ENCODE measurements at places on chromosomes 2 and 18.
A peak's percentile ranks its signal among the peaks of the same experiment; 100 is the strongest.

GRCh38 chr2:55587-56448 is 9.5 kb upstream of the FAM110C start:
- DNase-seq, result no peak

DNA sequence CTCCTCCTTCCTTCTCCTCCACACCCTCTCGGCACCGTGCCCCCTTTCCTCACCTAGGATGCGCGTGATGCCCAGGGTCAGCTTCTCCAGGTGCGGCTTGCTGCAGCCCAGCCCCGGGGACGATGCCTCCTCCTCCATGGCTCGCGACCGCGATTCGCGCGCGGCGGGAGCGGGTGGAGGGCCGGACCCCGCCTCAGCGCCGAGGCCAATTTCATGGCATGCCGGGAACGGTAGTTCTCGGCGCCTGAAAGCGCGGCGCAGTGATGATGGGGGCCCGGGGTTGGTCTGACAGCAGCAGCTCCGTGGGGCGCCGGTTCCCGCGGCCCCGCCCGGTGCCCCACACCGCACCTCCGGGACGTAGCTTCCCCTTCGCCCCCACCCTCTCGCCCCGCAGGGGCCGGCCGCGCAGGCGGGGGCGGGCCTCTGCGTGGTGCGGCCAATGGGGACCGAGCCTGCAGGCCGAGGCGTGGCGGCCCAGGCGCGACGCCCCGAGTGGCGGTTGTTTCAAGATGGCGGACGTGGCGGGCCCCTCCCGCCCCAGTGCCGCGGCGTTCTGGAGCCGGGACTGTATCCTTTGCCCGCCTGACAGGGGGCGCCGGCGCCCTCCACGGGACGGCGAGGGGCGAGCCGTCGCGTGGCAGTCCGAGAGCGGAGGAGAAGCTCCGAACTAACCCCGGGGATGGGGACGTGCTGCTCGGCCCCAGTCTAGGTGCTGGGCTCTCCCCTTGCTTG is at the start of the genes KIAA1328 and TPGS2:
TSS of gene KIAA1328 (plus strand) at position 498 of the 732 bp plus-strand sequence. CDS start at position 510, 12 bp downstream.
TSS of gene TPGS2 (minus strand) at position 373 of the 732 bp plus-strand sequence. CDS start at position 138, 235 bp downstream.
- peak; percentile 88 for DNase-seq

GRCh38 chr2:210224591-210224940 is 681 bp downstream of the ACADL start:
- DNase-seq, result peak; percentile 88

- DNase-seq, result no peak
Measured at GRCh38 chr2:5781679-5782078, 89.5 kb downstream of the SOX11 start.

- DNase-seq, result no peak
Measured at GRCh38 chr2:234289834-234290590, 206.9 kb downstream of the ARL4C start.

- no peak for DNase-seq
Measured at GRCh38 chr2:11482473-11483035, 16.6 kb upstream of the E2F6 start.

DNA sequence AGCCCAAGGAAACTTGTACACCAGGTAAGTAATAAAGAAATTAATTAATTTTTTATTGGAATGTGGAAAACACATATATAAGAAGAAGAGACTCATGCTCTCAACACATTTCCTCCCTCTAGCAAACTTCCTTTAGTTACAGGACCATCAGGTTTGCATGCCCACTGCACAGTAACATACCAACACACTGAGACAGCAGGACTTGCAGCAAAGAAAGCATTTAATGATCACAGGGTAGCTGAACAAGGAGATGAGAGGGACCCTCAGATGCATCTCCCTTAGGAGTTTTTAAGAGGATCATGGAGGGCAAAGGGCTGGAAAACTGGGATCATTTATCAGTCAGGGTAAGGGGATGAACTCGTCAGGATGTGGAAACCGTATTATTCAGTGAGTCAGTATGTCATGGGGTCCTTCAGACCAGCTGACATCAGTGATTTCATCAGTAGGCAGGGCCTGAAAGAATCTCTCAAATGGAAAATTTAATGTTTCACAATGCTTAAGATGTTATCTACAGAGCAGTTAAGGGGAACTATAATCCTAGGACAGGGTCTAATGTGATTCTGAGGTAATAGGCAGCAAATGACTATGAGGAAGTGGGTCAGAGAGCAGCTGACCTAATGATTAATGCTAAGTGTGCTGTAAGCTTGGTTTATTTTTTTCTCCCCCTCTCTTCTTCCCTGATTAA is 193.8 kb upstream of the RND3 start:
- no peak for DNase-seq

DNA sequence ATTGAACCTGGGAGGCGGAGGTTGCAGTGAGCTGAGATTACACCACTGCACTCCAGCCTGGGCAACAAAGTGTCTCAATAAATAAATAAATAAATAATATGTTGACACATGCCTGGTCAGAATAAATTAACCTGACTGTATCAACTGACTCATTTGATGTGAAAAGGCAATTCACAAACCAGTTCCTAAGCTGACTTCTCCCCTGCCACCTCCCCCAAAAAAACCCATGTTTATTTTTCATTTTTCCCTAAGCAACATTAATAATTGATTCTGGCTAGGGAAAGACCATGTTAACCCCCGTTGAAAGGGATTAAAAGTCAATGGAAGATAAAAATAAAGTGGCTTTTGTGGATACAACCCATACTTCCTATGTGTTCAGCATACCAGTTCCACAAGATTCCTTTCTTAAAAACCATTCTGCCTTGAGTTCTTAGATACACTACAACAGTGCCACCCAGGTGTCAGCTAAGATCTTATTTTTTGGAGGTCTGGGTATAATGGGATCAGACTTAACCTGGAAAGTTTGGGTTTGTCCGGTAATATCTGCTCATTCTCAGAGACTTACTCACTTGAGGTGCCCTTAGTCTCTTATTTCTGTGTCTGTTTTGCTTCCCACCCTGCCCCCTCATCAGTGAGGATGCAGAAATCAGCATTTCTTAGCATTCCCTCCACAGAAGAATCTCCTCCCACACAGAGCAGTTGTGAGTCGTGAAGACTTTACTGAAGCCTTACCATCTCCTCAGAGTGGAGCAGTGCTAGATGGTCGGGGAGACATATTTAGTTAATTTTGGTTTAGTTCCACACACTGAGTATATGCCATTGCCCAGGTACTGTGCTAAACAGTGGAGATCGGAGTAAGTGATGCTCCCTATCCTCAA is 10.1 kb upstream of the MCFD2 start:
- DNase-seq, result no peak

DNA sequence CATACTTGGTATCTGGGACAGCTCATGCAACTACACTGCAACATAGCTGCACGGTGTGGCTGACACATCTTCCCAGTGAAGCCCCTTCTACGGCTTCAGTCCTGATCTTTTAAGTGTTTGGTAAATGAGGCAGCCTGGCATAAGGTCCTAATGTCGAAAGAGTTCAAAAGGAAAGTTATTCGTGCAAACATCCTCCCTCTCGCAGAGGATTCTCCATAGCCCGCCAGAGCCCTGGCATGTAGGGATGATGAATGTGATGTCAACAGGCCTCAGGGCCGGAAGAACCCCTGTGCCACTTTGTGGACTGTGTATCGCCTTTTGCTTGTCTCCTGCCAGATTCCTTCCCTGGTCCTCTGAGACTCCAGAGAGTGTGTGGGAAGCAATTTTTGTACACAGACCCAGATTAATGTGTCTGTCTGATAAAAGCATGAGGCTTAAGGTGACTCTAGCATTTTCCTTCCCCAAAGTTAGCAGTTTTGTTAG is 88.5 kb downstream of the SOCS6 start:
- peak; percentile 61 for DNase-seq

- no peak for DNase-seq
Measured at GRCh38 chr2:33595385-33595784, 3.7 kb downstream of the FAM98A start.

GRCh38 chr2:227783404-227784138 is 30.1 kb upstream of the CCL20 start:
- DNase-seq, result no peak

GRCh38 chr2:185284696-185285095 is 453.9 kb upstream of the FSIP2 start:
- DNase-seq, result no peak

DNA sequence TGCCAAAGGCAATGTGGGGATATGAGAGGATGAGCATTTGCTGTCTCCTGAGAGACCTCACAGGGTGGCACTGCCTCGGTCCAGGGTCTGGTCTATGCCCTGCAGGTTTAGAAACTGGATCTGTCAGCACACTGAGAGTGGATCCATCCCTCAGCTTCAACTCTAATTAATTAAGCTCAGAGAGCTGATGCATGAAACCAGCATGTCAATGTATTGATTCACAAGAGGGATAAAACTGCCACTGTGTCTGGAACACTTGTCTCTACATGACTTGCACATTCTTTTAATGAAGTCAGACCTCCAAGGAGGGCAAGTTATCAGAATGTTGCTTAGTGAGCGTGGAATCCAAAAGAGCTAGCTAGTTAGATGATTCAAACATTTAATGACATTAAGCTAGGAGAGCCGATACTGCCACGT is 22.5 kb upstream of the POLE4 start:
- no peak for DNase-seq

DNA sequence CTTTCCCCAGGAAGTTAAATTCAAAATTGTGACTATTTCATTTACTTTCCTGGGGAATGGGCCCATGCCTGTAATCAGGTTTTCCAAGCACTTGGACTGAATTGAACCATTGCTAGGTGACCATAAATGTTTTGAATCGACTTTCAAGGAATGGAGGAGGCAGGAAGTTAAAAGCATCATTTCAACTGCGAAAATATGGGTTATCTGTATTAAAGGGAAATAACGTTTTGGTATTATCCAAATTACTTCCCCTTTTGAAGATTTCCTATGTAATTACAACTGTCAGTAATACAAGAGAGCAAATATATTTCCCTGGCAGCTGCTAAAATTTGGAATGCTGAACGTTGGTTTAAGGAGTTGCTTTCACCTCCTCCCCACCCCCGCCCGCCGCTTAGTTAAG is 19.0 kb downstream of the PNO1 start:
- no peak for DNase-seq

- no peak for DNase-seq
Measured at GRCh38 chr2:29495536-29496060, 380.4 kb downstream of the CLIP4 start.

- DNase-seq, result no peak
Measured at GRCh38 chr18:62510789-62511188, 12.0 kb upstream of the ZCCHC2 start.

DNA sequence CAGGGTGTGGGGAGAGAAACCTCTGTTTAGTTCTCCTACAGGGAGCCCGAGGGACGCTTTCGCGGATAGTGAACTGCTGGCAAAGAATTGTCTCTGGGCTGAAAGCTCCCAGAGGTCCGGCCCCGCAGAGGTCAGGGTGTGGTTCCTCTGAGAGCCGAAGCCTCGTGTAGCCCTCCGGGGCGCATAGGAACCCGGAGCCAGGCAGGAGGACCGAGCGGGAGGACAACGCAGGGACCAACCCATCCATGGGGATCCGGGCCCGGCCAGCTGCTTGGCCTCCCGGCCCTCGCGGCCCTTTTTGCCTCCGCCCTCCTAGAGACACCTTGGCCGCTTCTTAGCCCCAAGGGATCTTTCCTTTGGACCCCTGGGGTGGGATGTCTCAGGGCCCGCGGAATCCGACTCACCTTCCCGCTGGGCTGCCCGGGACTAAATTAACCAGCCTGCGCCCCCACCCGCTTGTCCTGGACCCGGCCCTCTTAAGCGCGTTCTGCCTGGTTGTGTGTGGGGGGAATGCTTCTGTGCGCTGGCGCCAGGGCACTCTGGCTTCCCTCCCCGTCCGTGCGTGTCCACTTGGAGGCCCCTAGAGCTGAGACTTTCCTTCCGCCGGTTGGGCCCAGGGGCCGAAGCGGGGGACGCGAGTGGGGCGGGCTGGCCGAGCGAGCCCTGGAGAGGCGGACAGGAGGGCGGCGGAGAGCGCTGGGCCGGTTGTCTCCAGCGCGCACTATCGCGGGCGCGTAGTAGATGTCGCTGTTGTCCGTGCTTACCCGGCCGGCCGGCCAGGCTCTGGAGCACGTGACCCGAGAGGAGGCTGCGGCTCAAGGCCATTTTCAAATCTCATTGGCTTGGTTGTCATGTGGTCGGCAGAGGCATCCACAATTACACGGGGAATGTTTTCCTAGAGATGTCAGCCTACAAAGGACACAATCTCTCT is at the start of gene HOXD10:
TSS of gene HOXD10 (plus strand) at position 896 of the 931 bp plus-strand sequence. CDS start 56 bp downstream, outside the sequence.
- no peak for DNase-seq

GRCh38 chr18:59352250-59352855 is 6.7 kb downstream of the LMAN1 start:
- DNase-seq, result no peak

GRCh38 chr2:215811409-215812345 is 201.7 kb downstream of the MREG start:
- DNase-seq, result no peak

DNA sequence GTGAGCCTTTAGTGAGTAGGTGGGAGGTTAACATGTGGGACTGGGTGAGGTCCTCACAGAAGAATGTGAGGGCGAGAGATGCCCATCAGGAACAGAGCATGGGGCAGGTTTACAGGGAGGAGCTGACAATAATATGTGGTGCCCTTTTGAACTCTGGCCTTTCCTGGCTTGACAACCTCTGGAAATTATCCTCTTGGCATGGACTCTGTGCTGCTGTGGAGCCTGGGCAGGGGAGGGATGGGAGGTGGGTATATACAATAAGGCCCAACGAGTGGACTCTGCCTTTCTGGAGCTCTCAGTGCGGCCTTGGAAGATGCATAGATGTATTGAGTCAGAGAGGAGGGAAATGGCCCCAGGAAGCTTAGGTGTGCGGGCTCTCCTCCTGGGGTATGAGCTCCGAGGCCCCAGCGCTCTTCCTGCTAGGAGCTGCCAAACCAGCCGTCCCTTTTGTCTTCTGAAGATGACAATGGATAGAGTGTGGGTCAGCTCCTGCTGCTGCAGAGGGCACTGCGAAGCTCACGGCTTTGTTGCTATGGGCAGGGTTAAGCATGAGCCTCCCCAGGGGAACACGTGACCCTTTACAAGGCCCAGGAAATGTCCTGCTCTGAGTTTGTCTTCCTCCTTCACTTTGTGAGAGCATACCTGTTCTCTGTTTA is 8.7 kb upstream of the PSD4 start:
- DNase-seq, result peak; percentile 69

DNA sequence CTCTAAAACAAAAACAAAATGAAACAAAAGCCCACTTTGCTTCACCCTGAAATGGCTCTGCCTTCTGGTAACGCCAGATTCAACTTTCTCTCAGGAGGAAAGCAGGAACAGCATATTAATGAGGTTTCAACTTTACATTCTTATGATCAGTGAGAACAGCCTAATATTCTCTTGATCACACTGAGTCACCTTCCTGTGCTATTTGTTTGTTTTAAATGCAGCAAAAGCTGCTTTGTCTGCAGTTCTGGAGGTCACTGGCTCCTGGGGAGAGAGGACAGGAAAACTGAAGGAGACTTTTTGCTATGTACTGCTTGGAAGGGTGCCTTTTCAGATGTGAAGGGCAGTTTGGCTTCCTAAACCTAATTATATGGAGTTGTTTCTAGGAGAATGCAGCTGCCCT is 48.1 kb downstream of the MAIP1 start:
- DNase-seq, result no peak

DNA sequence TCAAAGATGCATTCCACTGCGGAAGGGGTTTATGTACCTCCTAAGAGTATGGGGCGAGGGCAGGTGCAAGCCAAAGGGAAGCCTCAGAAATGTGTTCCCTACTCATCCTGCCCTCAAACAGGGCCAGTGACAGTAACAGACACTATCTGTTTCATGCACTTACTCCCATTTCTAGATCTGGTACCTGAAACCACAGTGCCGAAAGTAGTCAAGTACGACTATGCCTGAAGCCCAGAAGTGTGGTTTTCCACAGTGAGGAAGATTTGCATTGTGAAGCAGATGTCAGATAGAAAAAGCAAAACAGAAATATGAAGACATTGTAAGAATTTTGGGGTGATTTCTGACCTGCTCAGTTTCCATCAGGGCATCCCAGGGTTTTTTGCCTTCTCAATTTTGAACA is 748.7 kb downstream of the RNF144A start:
- DNase-seq, result no peak

GRCh38 chr2:179050755-179051154 is 818 bp upstream of the CCDC141 start:
- no peak for DNase-seq

- DNase-seq, result no peak
Measured at GRCh38 chr2:186347472-186347871, 138.6 kb upstream of the ZC3H15 start.

Data from left lobe of liver (tissue), 2 donors.